ENCODE measurements at places on chromosomes 1 and 21.

DNA sequence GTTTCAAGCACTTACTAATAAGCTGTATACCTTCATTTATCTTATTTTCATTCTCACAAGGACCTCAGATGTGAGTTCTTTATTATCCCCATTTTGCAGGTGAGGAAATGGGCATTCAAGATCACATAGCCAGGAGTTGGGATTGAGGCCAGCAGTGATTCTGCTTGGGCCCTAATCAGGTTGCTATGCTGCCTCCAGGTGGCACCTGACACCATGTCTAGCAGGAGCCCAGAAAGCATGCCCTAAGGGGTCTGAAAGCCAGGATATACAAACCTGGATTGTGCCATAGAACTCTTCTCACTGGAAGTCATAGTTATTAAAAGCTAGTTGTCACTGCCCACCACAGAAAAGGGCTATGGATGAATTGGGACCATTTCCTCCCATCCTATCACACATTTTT lies 61.1 kb downstream of the FYB2 start:
- no peak for DNase-seq

DNA sequence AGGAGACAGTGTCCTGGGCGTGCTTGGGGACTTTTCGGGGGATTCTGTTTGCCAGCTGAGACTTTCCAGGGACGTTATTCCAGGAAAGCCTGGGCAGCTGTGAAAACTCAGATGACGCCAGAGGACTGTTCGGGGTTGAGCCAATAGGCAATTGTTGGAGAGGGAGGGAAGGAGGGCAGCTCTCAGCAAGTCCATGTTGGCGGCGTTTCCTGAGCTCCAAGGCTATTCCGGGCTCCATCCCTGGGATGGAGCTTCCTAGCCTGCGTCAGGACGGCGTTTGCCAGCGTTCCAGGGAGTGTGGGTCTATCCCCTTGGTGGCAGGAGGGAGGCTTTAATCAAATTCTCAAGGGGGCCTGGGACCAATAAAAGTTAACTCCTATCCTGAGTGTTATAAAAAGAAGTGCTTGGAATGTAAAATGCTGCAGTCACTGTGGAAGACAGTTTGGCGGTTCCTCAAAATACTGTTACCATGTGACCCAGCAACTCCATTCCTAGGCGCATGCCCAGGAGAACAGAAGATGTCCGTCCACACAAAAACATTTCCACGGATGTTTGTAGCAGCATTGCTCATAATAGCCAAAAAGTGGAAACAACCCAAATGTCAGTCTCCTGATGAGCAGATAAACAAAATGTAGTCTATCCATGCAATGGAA lies 15.2 kb downstream of the SLC27A3 start:
- no peak for DNase-seq

GRCh38 chr1:151547119-151547899 lies 7.2 kb downstream of the TUFT1 start:
- DNase-seq: no peak

DNA sequence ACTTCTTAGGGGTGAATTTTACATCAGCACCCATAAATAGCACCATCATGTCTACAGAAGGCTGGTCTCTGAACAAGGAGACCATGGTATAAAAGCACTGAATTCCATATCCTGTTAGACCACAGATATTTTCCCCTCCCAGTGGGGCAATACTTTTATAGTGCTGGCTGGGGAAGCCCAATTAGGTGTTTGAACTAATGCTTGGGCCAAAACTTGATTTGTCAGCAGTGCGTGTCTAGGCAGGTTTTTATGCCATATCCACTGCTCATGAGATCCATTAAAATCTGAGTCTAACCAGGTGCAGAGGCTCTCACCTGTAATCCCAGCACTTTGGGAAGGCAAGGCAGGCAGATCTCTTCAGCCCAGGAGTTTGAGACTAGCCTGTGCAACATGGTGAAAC lies 623.0 kb downstream of the NPHP4 start:
- no peak for DNase-seq

DNA sequence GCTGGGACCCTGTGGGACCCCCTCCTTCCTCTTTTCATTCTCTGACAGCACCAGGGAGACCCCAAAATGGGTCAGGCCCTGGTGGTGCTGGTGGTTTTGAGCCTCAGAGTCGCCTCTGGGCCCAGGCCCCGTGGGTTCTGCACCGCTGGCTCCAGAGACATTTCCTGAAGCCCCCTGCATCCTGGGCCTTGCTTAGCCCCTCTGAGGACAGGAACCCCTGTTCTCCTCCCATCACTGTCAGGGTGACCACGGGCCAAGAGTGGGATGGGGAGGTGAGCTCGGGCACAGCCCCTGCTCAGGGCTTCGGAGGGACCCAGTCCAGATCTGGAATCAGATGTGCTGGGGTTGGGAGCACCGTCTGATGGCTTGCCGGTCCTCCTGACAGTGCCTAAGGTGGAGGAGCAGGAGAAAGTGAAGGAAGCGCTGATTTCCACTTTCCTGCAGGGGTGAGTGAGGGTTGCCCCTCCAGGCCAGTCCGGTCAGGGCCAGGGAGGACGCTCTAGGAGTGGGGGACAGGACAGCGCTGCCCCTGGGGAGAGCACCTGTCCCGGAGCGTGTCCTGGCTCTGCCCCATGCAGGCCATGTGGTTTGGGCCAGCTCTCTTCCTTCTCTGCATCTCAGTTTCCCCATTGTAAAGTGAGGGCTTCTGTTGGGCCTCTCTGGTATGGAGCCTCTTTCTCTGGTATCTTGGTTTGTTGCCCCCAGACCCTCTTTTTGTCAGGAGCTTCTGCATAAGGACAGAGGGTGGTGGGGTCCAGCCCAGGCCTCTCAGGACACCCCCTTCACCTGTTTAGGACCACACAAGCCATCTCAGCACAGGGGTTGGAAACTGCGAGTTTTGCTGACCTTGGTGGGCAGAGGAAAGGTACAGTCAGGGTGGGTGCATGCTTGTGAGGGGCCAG lies 71.0 kb downstream of the TRIM11 start:
- DNase-seq: no peak

DNA sequence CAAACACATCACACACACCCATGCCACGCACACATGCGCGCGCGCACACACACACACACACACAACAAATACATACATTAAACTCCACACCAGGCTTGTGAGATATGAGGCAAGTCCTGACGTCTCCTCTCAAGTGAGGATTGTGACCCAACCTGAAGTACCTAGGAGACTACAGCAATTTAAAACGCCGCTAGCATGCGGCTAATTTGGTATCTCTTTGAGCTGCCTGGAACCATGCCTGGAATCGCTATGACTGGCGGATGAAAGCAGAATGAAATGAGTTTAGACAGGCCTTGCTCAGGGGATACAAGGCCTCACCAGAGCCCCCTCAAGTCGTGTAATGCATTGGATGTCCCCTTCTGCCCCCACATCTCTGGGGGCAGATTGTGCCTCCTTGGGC lies 1.6 kb upstream of the RAB7B start:
- no peak for DNase-seq

- DNase-seq: no peak
Observed at GRCh38 chr1:115237507-115237906, 100.5 kb downstream of the NGF start.

GRCh38 chr1:78688697-78689096 lies 39.1 kb downstream of the IFI44 start:
- DNase-seq: no peak

DNA sequence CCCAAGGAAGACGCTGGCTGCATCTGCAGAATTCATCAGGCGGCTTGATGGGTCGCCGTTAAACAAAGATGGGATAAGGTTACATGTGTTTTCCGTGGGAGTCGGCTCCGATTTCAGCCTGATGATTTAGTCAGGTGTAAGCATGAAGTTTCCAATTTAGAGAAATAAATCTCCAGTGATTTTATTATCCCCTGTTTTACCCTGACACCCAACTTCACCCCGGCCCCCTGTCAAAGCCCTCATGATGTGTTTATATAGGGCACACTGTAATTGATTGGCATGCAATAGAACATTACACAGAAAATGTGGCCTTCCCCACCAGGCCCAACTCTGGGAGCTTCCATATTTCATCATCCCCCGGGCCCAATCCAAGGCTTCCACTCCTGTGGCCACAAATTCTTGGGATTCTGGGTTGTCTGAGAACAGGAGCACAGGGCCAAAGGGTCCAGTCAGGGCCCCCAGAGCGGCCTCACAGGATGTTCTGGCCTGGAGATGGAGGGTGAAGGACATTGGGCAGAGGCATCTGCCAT lies 72.5 kb downstream of the FOXD2 start:
- DNase-seq: no peak

DNA sequence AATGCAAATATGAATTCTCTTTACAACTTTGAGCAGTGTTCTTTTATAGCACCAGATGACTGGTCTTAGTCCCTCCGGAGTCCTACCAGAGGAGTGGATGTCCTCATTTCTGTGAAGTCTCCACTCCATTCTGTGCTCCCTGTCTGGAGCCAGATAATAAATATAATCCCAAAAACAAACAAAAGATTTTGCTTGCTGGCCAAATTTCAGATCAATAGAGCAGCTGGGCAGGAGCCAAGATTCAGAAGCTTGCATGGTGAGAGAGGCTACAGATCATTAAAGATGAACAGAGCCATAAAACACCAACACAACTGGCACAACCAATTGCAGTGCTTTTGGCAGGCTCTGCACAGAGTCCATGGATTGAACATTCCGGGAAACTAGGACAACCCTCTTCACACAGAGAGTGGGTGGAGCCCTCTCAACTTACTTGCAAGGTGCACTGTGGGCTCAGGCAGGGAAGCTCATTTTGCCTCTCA lies 231.5 kb upstream of the SNX7 start:
- no peak for DNase-seq

GRCh38 chr21:42062236-42063022 lies 8.7 kb upstream of the UMODL1 start:
- peak; percentile 57 for DNase-seq

- no peak for DNase-seq
Observed at GRCh38 chr1:16215882-16216753, 3.7 kb upstream of the ARHGEF19 start.

DNA sequence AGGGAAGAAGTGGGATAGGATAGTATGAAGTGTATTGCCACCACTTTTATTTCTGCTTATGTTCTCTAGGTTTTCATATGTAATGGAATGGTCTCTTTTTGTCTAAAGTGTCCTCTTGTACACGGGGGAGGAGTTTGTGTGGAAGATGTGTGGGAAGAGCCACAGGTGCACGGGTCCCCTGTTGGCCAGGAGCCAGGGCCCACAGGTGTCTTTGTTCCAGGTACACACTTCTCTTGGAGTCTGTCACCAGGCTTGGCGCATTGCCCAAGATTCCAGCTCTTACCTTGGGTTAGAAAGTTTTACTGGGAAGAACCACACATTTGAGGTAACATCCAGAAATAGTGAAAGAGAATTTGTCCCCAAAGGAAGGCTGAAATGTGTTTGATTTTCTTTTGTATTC lies 10.5 kb downstream of the TENT5C start:
- DNase-seq: no peak

DNA sequence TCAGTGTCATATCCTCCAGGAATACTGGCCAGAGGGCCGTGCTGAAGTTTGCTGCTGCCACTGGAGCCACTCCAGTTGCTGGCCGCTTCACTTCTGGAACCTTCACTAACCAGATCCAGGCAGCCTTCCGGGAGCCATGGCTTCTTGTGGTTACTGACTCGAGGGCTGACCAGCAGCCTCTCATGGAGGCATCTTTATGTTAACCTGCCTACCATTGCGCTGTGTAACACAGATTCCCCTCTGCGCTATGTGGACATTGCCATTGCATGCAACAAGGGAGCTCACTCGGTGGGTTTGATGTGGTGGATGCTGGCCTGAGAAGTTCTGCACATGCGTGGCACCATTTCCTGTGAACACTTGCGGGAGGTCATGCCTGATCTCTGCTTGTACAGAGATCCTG lies 24.8 kb downstream of the MTR start:
- no peak for DNase-seq

- no peak for DNase-seq
Observed at GRCh38 chr1:173161510-173162221, 45.5 kb downstream of the TNFSF4 start.

DNA sequence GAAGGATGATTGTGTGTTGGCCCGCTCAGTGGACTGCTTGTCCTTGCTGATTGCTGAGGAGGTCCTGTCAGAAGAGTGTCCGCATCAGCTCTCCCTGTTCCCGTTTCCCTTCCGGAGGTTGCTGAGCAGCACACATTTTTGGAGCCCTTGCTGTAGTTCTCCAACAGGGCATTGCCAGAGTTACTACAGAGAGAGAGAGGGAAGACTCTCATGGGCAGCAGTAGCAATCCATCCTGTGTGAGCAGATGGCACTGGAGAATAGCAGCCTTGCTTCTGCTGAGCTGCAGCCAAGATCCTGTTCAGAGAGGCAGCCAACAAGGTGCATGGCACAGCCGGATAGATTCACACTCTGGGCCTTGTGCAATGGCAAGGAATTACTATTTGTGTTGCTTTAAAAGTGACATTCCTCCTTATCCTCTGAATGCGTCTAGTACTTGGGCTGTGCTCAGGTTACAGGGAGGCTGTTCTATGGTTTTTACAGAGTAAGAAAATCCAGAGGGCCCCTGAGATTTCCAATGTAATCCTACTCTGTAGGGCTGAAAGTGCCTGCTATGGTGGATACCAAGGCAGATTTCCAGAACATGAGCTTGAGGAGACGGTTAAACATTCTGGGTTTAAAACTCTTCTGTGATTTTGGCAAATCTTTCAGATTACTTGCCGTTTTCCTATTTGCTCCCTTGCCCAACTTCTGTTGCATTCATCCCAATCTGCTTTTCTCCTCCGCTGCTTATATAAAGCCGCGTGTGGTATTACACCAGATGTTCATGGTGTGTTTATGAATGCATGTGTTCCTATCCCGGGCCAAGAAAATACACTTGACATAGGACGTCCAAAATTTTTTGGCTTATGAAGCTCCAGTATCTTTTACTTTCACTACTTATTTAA lies 27.4 kb downstream of the AK4 start:
- DNase-seq: no peak

- no peak for DNase-seq
Observed at GRCh38 chr1:96579636-96580035, 141.9 kb upstream of the PTBP2 start.

- no peak for DNase-seq
Observed at GRCh38 chr1:49187056-49187455, 410.4 kb upstream of the BEND5 start.

DNA sequence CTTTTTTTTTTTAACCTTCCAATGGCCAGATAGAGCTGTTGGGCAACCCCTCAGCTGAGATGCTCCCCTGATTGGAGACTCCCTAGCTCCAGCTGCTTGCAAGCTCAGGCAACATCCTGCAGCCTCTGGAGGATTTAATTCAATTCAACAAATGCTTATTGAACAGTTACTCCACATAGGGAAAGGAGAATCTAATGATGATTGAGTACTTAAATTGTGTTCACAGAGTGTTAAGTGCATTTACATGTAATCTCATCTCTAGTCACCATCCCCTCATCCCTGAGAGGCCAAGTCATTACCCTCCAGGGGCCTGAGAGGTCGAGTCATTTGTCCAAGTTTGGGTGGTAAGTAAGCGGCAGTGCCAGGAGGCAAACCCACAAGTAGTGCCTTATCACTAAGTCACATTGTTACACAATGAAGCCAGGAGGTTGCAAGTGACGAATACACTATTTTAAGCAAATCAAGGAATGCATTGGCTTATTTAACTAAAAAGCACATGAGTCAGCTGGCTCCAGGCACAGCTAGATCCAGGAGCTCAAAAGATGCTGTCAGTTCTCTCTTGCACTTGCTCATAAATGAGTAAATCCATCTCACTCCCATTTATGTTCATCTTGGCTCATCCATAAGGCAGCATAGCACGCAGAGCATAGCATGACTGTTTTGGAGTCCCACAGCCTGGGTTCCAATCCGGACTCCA lies 64.3 kb downstream of the OPTC start:
- no peak for DNase-seq

- DNase-seq: no peak
Observed at GRCh38 chr1:109388884-109389637, 8.7 kb downstream of the SORT1 start.
